ENCODE measurements at places on chromosomes 11 and 22. TPM values are rescaled to one million over a fixed set of nuclear protein-coding genes. Genes with fewer than 3 reads are reported as not detected.

Gene MMP7
- total RNA-seq, result not detected

Gene ZNRF3
- 22.1 TPM for total RNA-seq

Gene HBG2
- not detected for total RNA-seq

Gene OR56A5
- not detected for total RNA-seq

Gene CREB3L1
- 1.6 TPM for total RNA-seq

Gene SCGB1D2
- total RNA-seq, result not detected
